Cardiac muscle cell (in vitro differentiated cells and primary cell): ENCODE measurements at places on chromosomes 4 and X. TPM values are rescaled to one million over a fixed set of nuclear protein-coding genes. Genes with fewer than 3 reads are reported as not detected.

The TRIM60 gene
- total RNA-seq, result 0.07 TPM in 1 of 2 replicates, not detected in the other

The KLKB1 gene
- 0.09 TPM in 1 of 2 replicates, not detected in the other for total RNA-seq

The PPARGC1A gene
- 23.9 and 42.3 TPM in 2 replicates for total RNA-seq

The SSX2B gene
- total RNA-seq, result not detected in 2 replicates

The ZNF280C gene
- total RNA-seq, result 3.7 and 6.8 TPM in 2 replicates

DNA sequence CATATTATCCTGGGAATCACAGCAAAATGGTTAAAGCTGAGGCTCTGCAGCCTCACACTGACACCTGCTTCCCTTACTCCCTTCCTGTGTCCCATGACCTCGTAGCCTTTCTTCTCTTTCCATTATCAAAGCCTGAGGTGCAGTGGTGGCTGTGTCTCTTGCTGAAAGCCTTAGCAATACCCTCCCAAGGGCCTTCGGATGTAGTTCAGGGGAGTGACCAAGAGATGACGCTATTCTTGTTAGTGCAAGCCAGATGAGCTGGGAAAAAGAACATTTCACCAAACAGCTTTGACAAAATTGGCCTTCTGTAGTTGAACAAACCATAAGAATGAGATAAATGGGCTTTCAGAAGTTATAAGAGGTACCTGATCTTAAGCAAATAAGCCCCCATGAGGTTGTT lies 31.6 kb downstream of the SMIM10L2A start:
- DNase-seq, result no peak

- DNase-seq, result peak; percentile 32
These were observed 459.0 kb downstream of the PDGFC start for GRCh38 chr4:156512622-156513021.

DNA sequence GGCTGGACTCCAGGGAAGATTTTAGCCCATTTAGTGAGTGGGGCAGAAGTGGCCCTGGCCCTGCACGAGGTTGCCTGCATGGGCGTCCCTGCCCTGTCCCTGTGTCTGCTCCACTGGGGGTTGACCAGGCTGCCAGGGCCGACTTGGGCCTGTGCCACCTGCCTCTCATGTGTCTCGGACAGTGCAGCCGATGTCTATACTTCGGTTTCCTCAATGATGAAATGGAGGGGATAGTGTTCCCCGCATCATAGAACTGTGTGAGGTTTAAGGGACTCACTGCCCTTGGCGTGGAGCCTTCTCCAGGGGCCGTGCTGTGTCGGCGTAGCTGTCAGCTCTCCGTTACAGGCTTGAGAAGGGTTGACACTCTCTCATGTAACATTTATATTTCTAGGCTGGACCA lies 27.0 kb upstream of the MSANTD1 start:
- DNase-seq, result no peak

- no peak for DNase-seq
These were observed 1069.5 kb downstream of the FAM133A start for GRCh38 chrX:94743478-94743877.

DNA sequence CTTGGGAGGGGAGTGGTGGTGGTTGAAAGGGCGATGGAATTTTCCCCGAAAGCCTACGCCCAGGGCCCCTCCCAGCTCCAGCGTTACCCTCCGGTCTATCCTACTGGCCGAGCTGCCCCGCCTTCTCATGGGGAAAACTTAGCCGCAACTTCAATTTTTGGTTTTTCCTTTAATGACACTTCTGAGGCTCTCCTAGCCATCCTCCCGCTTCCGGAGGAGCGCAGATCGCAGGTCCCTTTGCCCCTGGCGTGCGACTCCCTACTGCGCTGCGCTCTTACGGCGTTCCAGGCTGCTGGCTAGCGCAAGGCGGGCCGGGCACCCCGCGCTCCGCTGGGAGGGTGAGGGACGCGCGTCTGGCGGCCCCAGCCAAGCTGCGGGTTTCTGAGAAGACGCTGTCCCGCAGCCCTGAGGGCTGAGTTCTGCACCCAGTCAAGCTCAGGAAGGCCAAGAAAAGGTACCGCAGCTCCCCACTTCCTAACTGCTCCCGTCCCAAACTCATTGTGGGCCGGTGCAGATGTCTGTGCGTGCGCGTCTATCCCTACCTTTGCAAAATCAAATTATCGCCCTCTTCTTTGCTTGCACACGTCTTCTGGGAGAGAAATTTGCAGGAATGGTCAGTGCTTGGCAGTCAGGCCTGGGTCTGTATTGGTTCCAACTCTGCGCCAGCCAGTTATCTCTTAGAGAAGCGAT lies 533 bp downstream of the IL15 start:
- peak; percentile 57 for DNase-seq

DNA sequence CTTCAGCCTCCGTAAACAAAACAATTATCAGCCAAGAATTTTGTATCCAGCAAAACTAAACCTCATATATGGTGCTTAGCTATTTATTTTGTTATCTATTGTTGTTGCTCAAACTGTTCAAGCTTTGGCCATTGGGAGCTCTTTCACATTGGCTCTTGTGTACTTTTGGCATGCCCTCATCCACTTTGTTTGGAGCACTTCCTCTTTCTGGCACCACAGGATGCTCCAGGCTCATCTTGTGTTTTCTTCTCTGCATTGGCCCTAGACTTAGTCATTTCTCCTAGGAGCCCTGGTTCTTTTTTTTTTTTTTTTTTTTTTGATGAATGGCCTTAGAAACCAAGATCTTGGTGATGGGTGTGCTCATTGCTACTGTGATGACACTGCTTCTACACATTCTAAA lies 74.5 kb downstream of the DIPK2B start:
- DNase-seq, result no peak

DNA sequence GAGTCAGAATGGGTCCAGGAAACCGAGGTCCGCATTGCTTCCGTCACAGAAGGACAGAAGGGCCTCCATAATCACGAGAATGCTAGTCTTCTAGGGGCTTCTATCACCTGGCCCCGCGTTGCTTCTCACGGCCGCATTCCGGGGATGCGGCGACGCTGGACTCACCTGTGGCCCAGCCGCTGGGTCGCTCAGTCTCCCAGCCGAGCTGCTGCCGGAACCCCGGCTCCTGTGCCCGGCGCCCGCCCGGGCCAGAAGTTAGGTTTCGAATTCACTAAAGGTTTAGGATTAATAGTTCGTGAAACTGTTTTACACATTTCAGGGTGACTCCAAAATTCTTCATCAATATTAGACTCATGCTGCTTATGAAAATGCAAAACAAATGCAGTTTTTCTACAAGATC lies 31.7 kb upstream of the TMSB15A start:
- no peak for DNase-seq

- no peak for DNase-seq
These were observed 47.7 kb downstream of the HMGB3 start for GRCh38 chrX:151030845-151031244.

DNA sequence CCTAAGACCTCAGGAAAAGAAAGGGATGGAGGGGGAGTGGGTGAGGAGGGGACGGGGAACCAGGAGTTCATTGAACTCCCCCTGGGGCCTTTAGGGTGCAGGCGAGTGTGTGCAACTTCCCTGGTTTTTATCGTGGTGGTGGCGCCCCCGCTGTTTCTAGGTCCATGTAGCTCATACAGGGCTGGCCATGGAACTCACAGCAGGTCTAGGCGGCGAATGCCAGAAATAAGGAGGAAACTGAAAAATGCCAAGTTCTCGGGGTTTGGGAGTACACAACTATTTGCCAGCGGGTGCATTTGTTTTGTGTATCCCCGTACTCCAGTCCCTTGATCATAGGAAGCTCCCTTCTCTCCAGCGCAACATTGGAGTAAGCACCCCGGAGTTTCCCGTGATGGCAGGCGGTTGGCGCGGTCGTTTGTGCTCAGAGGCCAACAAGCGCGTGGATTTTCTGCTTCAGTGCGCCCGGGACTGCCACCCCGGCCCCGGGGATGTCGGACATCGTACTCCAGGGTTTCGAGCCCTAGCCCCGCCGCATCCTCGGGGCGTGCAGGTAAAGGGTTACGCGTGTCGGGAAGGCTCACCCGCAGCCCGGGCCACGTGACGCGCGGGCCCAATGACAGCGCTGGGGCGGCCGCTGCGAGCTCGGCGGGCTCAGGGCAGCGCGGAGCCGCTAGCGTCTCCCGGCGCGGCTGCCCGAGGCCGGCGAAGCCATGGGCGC lies 208.9 kb downstream of the NWD2 start:
- DNase-seq, result peak; percentile 46

GRCh38 chr4:142098900-142099545 lies 462.6 kb downstream of the IL15 start:
- no peak for DNase-seq

DNA sequence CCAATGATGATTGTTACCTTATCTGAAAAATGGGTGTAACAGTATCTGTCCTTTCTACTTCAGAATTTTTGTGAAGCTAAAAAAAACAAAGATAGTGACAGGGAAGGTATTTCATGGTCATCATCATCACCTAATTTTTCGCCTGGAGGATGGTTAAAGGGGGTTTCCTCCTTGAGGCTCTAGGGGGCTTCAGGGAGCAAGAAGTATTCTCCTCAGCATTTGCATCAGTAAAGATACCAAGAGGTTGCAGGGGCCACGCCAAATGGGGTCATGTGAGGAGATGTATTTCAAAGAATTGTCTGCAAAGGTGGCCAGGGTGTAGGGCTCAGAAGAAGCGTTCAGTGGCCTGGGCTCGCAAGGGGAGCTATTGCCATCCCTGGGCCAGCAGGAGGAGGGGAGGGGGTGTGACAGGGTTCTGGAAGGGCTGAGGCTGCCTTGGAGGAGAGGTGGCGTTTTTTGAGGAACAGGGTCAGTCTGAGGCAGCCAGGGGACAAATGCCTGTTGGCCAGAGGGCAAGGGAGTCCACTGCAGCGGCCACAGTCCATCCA lies 7.3 kb upstream of the NSG1 start:
- no peak for DNase-seq

DNA sequence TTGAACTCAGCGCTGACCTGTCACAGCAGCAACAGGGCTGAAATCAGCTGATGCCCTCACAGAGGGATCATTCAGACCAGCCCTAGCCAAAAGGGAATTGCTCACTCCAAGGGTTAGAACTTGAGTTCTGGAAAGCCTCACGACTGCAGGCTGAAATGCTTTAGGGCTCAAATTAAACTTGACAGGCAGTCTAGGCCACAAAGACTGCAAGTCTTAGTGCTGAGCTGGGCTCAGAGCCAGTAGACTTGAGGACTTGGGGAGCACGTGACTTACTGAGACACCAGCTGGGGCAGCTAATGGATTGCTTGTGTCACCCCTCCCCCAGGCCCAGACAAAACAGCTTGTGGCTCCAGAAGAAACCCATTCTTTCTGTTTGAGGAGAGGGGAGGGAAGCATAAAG lies 119.0 kb upstream of the SLC6A14 start:
- DNase-seq, result peak; percentile 86

DNA sequence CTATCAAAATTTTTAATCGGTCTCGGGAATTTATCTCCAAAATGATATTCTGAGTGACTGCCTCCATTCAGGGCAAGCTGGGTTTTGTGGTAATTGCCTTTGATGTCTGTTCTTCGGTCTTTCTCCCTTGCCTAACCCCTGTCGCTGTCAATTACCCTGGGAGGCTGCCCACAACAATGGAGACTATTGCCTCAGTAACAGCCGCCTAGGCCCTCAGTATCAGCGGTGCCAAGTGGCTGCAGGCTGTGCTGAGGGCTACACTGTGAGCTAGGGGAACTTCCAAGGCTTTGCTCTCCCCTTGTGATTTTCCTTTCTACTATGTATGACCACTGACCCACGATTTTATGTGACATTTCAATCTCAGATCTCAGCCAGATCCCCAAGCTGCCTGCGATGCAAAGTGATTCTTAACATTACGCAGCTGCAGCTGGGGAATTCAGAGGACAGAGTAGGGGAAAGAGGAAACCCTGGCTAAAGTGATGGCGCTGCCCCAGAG lies 36.3 kb upstream of the REST start:
- DNase-seq, result peak; percentile 48

DNA sequence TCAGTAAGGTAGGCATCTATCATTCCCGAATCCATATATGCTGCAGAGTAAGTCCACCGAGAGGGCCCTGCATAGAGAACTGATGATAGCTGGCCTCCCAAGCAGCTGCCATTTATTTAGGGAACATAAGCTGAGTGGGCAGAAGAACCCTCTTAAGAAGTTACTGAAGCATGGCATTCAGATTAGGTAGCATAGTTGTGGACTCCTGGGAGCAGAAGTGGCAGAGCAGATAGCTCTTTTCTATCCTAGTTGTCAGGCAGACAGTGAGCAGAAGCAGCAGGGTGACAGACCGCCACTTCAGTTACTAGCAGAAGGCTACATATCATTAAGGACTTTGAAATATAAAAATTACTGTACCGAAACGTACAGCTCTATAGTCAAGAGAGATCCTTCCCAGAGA lies 454.7 kb downstream of the PPP4R3C start:
- DNase-seq, result peak; percentile 41

DNA sequence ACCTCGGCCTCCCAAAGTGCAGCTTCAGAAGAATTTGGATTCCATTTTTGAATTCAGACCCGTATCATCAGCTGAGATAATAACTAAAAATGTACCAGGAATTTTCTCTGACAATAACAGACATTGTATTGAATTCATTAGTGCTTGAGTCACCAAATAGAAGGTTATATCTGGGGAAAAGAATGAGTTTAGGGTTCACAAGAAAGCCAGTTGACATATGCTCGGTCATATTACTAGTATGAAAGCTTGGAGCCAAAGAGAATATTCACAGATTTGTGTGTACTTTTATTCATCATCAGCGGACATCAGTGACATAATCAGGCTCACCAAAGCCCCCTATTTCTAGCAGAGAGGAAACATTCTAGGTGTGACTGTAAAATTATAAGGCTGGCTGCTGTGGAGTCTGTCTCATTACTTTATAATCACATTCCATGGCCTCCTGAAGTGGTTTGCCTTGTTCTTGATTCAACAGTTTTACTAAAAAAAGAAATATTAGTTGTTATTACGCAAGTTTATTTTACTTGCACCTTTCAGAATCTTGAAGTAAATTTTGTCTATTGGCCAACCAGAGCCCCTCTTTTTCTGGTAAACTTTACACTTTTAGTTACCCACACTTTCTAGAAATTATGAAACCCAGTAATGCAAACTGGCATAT lies 14.6 kb upstream of the DCTD start:
- DNase-seq, result no peak

DNA sequence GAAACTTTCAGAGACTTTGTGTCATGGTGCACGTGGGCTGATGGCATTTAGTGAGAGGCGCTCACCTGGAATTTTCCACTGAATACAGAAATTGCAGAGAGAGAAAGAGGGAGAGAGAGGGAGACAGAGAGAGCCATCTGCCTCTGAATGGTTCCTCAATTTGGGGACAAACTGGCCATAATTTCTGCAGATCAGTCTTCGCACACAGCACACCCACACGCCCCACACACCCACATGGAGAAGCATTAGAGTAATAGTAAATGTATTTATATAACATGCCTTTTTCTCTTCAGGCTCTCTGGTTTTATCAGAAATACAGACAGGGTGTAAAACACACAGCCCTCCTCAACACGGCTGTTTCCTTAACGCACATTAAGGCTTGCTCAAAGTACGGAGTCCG lies 38.6 kb downstream of the PRKX start:
- no peak for DNase-seq

DNA sequence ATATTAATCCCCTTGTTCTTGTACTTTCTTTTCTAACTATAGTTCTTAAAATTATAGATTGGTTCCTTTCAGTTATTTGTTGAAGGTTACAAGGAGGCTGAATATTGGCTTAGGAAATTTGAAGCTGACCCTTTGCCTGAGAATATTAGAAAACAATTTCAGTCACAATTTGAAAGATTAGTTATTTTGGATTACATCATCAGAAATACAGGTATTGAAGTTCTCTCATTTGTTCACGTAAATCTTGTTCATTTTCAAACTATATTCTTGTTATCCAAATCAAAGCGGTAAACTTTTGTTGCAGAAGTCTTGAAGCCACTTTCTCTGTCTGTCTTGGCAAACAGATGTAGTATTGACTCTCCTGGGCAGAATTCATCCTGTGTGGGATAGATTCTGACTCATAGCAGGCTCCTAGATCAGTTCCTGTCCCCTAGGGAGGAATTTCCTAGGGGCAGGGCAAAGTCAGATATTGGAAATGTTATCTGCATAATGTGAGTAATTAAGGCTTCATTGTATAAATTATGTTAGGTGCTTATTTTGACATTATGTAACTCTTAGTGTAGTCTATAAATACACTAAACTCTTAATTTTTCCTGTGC lies 25.2 kb downstream of the PI4K2B start:
- DNase-seq, result peak; percentile 34
